ENCODE measurements at places on chromosomes 6 and 20.

DNA sequence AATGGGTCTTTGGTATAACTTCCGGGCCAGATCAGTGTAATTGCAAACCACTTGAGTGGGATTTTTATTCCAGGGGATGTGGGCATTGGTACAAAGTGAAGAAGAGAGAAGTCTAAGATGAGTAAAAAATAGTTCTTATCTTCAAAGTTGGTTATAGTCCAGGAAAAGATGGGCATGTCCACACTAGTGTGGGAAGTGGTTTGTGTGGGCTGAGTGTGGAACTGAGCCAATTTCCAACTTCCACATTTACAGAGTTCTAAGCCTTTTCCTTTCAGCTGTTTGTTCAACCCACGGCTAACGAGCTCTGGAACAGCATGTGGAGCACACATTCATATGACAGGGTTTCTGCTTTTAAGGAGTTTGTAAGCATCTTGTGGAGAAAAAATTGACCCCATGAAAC is 72.3 kb upstream of the IFNGR1 start:
- no peak for DNase-seq

DNA sequence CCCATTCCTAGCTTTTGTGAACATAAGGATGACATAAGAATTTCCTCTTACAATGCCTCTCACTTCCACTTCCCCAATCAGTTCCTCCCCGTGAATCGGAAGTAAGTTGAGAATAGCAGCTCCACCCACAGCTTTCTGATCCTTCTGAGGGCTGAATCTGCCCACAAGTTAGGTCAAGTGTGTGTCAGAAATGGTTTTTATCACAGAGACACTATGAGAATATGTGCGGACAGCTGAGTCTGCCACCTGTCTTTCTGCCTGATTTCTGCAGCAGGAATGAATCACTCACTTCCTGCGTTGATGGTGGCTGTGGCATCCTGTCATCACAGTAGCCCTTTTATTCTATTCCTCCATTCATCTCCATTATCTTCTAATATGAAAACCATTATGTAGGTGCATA is 70.2 kb downstream of the RIN2 start:
- DNase-seq: no peak

DNA sequence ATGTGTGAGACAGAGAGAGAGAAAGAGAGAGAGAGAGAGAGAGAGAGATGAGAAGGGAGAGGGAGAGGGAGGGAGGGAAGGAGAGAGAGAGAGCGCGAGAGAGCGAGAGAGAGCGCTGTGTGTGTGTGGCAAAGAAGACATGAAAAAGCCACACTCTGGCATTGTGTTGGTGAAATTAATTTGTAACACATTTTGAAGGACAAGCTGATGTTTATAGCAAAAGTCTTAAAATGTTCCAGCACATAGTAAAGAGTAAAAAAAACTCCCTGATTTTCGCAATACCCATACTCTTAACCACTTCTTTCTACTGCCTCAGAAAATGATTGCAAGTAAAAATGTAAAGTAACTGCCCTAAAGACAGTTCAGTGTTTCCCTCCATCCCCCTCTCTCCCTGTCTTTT is 56.7 kb downstream of the SLC22A1 start:
- no peak for DNase-seq

DNA sequence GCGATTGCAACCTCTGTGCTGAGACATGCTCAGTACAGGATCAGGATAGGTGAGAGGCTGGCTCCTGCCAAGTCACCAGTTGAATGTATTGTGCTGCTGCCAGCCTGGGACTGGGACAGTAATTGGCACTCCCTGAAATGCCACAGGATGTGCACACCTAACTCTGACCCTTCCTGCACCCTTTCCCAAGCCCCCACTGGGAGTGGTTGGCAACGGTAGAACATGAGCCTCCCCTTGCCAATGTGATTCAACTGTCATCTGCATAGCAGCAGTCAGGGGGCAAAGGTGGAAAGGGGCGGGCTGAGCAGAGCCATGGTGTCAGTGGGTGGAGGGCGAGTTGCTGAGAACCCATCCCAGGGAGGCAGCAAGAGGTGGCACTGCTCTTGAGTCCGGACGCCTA is 15.4 kb downstream of the SPINT3 start:
- no peak for DNase-seq

DNA sequence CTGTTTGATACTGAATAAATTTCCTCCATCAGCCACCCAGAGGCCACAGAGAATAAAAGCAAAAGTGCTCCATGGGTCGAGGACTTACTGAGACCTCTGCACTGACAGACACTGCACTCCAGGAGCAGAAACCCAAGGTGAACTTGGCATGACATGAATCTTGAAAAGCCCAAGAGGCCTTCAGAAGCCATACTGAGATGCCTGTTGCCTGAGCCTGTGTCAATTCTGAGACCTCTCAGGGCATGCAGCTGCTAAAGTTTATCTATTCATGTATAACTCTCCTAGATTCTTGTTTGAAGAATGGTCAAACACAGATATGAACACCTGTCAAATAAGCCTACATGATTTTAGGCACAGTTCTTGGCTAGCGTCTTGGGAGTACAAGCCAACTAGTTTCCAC is 145.7 kb downstream of the KIF16B start:
- DNase-seq: no peak

DNA sequence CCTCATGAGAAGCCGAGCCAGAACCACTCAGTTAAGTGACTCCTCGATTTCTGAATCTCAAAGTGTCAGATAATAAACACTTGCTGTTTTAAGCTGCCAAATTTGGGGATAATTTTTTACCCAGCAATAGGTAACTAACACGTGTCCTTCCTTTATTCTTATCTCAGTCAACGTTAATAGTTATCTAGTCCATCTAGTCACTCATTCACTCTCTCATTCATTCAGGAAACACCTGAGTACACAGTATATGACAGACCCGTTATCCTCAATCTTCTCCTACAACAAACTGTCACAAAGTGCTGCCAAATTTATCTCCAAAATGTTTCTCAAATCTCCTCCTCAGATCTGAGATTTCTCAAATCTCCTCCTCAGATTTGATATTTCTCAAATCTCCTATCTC is 13.1 kb downstream of the FAM184A start:
- DNase-seq: no peak

- DNase-seq: no peak
These were observed 155.9 kb upstream of the POU3F2 start for GRCh38 chr6:98678481-98678880.

DNA sequence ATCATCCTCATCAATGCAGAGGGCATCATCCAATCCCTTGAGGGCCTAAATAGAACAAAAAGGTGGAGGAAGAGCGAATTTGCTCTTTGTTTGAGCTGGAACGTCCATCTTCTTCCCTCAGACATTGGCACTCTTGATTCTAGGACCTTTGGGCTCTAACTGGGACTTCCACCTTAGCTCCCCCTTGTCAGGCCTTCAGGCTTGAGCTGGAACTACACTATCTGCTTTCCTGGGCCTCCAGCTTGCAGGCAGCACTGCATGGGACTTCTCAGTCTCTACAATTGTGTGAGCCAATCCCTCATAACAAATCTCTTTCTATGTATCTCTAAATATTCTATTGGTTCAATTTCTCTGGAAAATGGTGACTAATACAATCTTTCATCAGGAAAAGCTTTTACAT is 155.4 kb downstream of the MCHR2 start:
- DNase-seq: no peak

DNA sequence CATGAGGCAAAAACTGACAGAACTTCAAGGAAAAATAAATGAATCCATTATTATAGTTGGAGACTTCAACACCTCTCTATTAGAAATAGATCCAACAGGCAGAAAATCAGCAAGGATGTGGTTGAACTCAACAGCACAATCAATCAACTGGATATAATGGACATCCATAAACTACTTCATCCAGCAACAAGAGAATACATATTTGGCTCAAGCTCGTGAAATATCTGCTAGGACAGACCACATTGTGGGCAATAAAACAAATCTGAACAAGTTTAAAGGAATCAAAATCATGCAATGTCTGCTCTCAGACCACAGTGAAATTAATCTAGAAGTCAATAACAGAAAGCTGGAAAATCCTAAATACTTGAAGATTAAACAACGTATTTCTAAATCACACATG is 362.6 kb downstream of the CD109 start:
- DNase-seq: no peak

GRCh38 chr6:52077180-52077884 is 10.1 kb downstream of the PKHD1 start:
- DNase-seq: no peak

DNA sequence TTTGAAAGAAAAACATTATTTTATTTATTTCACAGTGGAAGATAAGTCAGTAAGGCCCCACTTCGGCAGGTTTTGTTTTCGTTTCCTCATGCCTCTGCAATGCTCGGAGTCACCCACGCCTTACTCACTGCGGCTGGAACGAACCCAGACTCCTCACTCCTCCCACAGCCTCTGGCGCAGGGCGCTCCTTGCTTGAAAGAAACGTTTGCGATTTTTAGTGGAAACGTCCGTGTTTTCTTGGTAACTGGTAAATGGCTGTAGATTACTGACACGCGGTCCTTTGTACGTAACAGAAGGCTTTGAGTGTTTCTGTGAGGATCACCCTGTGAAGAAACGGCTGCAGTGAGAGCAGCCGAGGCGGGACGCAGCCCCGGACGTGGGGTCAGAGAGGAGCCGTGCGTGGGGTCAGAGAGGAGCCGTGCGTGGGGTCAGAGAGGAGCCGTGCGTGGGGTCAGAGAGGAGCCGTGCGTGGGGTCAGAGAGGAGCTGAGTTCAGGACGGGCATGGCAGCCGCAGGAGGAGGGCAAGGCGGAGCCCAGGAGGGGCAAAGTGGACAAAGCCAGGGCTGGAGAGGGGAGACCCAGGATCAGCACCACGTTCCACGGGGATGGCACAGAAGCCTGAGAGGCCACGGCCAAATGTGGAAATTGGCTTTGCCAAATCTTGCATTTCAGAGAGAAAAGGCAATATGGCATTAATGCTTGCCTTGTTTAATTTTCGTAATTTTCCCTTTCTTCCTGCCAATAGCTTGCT is 198.6 kb upstream of the THBS2 start:
- no peak for DNase-seq

GRCh38 chr6:163008626-163009025 is 280.9 kb downstream of the PACRG start:
- DNase-seq: no peak
